ENCODE measurements at places on chromosomes 2 and 18.

DNA sequence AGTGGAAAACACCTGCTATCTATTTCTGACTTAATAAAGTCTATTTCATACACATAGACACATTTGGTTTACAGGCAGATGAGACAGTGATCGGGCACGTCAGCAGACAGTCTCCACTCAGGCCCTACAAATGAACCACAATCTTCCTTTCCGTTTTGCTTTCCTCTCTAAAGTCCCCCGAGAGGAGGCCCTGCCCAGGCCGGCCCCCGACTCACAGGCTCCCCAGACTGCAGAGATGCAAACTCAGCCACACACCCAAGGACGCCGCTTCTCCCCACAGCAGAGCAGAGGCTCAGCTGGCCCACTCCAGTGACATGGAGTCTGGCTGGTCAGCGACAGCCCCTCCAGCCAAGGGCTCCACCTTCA lies 9.3 kb upstream of the MTERF4 start:
- no peak for DNase-seq

DNA sequence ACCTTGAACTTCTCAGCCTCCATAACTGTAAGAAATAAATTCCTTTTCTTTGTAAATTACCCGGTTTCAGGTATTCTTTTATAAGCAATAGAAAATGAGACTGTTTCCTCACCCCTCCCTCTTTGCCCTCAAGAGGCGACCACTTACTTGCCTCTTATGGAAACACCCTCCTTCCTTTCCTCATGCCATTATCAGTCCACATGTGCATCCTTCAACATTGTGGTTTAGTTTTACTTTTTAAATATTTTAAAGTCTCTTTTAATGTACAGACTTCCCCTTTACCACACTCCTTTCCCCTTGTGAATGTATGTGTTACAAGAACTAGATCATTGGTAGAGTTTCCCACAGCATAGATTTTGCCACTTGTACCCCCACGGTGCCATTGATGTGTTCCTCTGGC lies 202.4 kb upstream of the SIX2 start:
- DNase-seq: no peak

DNA sequence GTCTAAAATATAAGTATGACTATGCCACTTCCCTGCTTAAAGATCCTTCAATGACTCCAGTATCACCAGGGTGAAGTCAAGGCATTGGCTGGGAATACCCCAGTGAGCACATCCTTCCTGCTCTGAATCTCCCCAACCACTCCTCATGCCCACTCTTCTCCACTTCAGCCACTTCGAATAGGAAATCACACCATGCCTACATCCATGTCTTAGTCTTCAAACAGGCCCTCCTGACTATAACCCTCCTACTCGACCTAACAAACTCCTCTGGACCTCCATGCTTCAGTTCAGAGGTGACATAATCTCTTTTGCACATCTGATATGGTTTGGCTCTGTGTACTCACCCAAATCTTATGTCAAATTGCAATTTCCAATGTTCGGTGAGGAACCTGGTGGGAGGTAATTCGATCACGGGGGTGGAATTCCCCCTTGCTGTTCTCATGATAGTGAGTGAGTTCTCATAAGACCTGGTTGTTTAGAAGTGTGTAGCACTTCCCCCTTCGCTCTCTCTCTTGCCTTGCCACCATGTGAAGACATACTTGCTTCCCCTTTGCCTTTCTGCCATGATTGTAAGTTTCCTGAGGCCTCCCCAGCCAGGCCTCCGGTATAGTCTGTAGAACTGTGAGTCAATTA lies 87.8 kb upstream of the TFCP2L1 start:
- DNase-seq: no peak

DNA sequence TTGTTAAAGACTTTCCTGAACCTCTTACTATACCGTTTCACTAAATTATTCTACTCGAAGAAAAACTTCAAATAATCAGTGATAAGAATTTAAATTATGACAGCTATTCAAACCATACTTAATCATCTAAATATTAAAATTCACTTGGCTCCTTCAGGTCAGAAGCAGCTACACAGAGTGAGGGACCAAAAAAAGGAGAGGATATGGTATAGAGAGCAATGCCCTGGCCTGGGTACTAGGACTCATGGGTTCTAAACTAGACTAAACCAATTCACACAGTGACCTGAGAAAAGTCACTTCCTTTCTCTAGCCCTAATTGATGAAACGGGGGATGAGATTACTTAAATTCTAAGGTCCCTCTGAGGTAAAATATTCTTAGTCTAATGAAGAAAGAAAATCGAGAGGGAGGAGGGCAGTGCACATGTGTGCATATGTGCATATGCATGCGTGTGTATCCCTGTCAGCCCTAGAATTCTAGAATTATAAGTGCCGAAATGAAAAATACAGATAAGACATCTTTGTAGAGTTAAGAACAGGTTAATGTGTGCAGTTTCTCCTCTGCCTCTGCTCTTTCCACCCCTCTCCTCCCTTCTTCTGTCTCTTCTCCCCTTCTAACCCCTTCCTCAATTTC lies 11.2 kb downstream of the STRN start:
- no peak for DNase-seq

DNA sequence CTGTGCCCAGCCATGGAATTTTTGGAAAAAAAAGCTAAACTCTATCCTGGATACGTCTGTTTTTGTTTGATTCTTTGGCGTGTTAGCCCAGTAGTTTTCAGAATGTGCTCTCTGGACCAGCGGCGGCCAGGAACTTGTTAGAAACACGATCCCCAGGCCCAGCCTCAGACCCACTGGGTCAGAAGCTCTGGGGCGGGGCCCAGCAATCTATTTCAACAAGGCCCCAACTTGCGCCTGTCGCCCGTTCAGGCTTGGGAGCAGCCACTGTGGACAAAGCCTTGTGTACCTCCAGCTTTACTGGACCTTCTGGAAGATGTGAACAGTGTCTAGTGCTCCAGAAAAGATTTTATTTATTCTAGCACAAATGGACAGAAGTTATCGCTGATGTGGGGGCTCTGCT lies 14.3 kb downstream of the CABLES1 start:
- DNase-seq: no peak

DNA sequence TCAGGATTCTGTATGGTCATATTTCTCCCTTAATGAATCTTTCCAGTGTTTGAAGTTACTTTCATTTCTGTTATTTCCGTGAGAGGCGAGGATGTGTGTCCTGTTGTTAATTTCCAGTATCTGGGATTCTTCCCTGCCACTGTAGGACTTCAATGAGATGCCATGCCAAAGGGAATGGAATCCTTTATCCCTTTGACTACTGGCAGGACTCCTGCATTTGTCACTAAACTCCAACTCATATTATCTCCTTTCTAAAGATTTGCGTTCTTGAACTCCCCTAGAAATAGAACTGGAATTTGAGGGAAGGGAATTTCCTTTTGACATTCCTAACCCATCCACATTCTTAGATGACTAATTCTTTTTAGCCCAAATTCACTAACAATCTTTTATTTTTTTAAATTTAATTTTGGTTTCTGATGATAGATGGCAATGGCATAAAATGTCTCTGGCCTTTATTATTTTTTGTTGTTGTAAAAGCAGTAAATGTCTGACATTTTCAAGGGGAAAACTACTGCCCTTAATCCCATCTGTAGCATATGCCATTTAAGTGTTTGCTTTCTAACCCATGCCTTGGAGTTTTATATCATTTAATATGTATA lies 87.8 kb upstream of the EML6 start:
- no peak for DNase-seq

GRCh38 chr2:162509288-162509968 lies 165.5 kb downstream of the GCA start:
- DNase-seq: no peak

DNA sequence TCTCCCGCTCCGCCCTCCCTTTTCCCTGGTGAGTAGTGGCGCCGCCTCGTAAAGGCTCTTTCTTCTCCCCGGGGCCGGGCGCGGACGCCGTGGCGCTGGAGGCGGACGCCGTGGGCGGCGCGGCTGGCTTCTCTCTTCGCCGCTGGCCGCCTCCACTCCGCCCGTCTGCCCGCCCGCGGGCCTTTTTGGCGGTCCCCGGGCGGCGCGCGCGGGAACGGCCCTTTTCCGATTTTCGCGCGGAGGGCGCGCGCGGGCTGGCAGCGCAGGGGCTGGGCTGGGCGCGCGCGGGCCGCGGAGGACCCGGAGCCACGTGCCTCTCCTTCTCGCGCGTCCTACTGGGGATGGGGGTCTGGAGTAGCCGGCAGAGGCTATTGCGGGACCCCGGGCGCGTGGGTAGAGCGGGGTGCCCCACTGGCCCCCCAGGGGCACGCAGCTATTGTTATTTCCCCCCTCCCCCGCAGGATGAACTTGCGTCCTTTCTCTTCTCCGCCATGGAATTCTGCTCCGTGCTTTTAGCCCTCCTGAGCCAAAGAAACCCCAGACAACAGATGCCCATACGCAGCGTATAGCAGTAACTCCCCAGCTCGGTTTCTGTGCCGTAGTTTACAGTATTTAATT lies 472 bp downstream of the SLC20A1 start:
- DNase-seq: no peak

DNA sequence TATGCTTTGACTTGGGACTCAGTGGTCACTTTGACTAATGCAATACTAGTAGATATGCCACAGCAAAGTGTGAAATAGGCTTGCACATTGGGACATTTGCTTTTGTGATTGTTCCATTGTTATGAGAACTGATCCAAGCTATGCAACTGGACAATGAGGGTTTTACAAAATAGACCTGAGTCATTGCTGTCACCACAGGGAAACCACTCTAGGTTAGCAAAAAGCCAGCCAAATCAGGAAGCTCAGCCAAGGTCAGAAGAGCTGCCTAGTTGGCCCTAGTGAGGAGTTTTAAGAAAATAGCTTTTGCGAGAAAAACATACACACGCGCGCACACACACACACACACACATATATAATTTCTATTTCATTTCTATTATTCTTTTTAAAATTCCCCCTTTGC lies 452.4 kb upstream of the CDH7 start:
- no peak for DNase-seq

GRCh38 chr18:48693625-48694262 lies 154.9 kb downstream of the CTIF start:
- DNase-seq: no peak

GRCh38 chr2:237210763-237211162 lies 125.1 kb downstream of the COPS8 start:
- DNase-seq: no peak

DNA sequence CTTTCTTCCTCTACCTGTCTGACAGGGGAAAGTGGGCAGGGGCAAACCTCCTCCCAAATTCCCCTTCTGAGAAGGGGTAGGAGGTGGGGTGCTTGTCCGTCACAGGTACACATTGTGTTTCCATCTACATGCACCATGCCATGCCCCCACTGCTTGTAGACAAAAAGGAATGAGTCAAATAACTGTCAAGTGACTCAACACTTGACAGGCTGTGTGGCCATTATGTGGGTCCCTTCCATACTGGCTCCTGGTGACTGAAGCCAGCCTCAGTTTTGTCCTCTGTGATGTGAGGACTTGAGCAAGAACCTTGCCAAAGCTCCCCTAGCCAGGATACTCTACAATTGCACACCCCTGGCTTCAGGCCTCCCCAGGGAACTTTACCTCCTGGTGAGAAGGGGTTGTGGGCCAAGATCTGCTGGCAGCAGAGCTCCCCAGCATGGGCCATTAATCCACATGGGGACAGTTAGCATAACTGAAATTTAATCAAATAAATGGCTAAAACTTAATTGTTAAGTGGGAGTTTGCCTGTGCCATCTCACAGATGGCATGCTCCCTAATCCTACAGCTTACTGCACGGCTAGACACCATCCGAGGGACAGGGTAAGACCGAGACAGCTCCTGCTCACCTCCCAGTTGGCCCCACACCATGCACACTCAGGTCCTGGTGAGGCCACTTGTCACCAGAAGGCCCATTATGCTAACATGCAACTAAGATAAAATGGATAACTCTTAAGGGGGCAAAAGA lies 140.2 kb downstream of the BCL11A start:
- DNase-seq: no peak

DNA sequence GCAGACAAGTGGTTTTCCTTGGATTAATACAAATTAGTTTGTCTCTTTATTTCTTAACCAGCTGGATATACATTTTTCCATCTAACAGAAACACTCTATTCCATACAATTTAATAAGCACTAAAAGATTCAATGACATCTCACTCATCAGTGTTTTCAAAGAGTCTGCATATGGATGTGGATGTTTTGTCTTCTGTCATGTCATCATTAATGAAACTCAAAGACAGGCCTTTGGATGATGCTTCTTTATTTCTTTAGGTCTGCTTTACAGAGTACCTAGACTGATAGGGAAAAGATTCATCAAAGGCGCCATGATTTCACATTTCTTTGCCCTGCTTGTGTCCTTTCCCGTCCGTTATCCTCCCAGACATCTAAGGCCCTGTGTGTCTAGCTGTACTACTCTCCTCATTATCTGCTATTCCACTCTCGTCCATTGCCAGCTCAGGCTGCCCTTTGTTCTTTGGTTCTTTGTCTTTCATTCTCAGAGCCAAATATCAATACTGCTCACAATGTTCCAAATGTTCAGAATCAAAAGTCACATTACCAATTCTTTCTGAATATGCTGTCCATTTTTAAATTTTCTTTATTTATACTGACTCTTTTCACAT lies 232.3 kb upstream of the CHAC2 start:
- DNase-seq: no peak

GRCh38 chr2:133658020-133658903 lies 90.0 kb upstream of the NCKAP5 start:
- DNase-seq: no peak

- DNase-seq: no peak
These were observed 180.2 kb upstream of the RAB6C start for GRCh38 chr2:129799036-129799958.

- DNase-seq: no peak
These were observed 32.5 kb downstream of the HS6ST1 start for GRCh38 chr2:128286011-128286721.

GRCh38 chr2:219399716-219400478 lies 12.2 kb upstream of the DNPEP start:
- no peak for DNase-seq

GRCh38 chr2:155424518-155424917 lies 726.0 kb downstream of the KCNJ3 start:
- DNase-seq: no peak

DNA sequence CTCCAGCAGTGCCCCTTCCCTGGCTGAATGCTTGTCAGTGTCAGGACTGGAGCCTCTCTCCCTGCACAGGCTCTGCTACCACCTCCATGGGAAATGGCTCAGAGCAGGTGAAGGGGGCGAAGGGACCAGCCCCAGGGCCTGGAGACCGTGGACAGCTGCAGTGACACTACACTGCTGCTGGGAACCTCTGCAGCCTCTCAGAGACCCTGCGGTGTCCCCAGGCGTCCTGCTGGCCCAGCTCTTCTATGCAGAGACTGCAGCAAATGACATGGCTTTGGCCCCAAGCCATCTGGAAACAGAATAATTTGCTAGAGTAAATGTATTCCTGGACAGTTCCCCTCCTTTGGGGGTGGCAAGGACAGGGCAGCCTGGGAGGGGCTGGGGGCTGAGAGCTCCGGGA lies 53.2 kb downstream of the CIB4 start:
- DNase-seq: no peak

DNA sequence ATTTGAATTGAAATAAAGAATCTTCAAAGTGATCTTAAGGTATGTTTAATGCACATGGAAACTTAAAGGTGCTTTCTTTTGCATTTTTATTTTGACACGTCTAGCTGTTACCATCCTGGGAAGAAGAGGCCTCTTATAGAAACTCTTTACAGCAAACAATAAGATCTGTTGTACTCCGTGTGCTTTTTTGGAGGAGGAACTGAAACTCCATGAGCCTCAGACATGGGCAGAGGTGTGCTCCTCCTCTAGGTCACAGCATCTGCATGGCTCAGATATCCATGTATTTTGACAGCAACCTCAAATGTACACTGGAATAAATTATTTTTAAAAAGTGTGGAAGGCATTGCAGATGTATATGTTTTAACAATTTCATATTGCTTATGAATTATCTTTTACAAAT lies 783.3 kb upstream of the SALL3 start:
- DNase-seq: no peak

Measured in kidney epithelial cell (primary cell).